ENCODE measurements at places on chromosomes 16 and 17.

DNA sequence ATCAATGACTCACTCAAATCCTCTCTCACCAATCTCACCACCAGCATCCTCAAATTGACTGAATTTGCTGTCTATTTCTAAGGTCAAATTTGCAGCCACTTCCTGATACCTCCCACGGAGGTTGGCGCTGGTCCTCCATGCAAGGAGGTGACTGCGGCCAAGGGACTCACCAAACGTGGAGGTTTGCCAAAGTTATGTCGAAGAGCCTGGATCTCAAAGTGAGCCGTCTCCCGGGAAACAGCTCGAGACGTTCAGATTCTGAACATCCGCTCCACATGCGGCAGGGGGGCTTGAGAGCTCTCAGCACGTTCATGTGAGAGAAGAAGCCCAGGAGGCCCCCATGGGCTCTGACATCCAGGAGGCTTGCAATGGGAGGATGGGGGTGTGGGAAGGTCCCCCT, 22.6 kb downstream of the LGALS3BP start:
- DNase-seq: no peak

GRCh38 chr16:15653227-15653626, 3.2 kb downstream of the NDE1 start:
- DNase-seq: no peak

DNA sequence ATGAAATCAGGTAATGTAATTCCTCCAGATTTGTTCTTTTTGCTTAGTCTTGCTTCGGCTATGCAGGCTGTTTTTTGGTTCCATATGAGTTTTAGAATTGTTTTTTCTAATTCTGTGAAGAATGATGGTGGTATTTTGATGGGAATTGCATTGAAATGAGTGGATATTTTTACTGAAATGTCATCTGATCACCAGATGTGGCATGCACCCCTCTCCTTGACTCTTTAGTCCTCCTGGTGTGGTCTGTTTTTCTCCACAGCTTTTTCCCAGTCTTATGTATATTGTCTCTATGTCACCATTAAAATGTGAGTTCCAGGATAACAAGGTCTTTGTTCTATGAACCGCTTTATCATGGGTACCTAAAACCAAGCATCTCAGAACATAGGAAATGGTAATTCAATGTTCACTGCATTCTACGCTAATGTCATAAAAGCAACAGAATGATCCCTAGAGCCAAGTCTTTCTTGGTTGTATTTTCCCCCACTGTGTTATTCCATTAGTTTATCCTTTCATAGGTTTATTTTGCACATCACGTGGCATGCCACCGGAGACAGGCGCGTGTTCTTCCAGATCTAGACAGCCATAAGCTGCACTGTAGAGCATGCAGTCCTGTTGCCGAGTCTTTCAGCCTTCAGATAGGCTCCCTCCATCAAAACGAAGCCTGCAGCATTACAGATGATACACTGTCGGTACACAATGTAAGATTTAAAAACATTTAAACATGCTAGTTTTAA, 172.5 kb downstream of the RPTOR start:
- DNase-seq: no peak

DNA sequence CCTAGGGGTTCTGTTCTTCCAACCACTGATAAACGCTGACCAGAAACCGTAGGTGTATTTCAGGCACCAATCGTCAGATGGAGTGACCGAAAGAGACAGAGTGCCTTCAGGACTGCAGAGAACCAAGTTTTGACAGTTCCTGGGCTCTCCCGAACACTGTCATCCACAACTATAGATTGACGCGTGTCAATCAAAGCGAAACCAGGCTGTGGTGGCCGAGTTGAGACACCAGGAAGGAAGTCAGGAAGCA, 11.9 kb upstream of the AURKB start:
- DNase-seq: peak; percentile 79

- no peak for DNase-seq
Measured at GRCh38 chr17:36812762-36813161, 124.5 kb upstream of the LHX1 start.

GRCh38 chr16:75402821-75403475, 30.4 kb downstream of the CFDP1 start:
- DNase-seq: no peak

DNA sequence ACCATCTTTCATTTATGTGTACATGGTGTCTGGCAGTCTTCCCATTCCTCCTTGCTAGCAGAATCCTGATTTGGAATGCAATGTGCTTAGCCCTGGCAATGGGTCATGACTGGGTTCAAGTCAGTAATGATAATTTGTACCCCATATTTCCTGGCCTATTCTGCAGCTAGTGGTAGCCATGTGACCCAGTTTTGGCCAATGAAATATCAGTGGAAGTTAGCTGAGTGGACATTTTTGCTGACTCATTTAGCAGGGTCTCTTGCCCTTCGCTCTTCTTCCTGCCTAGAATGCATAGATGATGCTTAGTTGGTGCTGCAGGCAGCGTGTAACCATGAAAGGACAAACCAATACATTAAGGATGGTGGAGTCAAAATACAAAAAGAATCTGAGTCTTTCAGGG, 78.8 kb upstream of the AKTIP start:
- DNase-seq: no peak

DNA sequence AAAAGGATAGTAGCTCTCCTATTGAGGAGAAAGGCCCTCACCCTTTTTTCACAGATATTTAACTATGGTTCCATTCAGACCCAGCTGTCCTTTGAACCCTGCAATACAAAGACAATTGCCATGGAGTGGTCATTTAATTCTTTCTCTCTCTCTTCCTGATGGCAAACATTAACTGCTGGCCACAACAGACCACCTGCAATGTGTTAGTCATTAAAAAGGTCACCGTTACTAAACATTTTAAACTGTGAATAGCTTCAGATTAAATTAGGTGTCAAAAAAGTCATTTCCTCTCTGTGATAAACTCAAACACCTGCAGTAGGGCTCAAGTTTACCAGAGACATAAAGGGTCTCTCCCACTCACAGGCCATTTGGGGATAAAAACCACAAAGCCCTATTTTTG, 697.2 kb downstream of the TOX3 start:
- no peak for DNase-seq

DNA sequence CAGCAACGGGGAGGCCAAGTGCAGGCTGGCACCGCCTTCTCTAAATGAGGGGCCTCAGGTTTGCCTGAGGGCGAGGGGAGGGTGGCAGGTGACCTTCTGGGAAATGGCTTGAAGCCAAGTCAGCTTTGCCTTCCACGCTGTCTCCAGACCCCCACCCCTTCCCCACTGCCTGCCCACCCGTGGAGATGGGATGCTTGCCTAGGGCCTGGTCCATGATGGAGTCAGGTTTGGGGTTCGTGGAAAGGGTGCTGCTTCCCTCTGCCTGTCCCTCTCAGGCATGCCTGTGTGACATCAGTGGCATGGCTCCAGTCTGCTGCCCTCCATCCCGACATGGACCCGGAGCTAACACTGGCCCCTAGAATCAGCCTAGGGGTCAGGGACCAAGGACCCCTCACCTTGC, 18.5 kb downstream of the NGFR start:
- DNase-seq: no peak

DNA sequence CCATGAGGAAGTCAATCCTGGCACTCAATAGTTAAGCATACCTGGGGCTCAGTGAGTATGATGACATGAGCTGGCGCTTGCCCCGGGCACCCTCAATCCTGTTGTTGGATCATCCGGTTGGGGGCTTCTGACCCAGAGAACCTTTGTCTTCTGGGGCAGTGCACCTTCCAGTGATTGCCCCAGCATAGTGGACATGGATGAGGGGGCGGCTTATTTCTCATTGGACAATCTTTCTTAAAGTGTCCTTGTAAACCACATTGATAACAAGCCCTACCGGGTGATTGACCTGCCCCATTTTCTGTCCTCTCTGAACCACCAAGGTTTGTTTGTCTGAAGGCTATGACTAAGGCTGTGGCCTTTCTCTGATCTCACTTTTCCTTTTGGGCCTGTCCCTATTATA, 18.2 kb downstream of the IGSF6 start:
- DNase-seq: no peak

GRCh38 chr17:77542551-77543490, 402.1 kb downstream of the SEC14L1 start:
- peak; percentile 64 for DNase-seq

DNA sequence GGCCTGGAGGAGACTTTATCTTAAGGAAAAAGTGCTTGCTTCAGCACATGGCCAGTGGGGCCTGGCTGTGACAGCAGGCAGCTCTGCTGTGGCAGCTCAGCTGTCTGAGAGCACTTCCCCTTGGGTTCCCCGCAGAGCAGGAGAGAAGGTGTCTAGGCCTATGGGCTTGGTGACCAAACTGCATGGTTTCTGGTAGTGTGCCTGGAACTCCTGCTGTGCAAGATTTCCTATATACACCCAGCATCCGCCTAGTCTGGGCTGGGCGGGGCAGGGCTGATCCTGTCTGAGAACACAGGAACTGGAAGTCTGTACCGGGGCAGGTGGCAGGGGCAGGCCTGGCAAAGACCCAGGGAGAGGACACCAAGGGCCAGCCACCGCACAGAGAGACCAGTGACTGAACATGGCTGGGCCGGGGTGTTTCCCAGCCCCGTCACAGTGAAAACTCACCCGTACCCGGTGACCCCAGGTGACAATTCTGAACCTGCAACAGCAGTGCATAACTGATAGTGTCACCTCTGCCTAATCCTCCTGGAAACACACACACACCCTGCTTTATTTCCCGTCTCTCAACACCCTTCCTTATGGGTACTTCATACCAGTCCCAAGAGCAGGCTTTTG, 39.3 kb downstream of the CHD9 start:
- DNase-seq: peak; percentile 29

Measured in activated T-cell treated with anti-CD3 and anti-CD28 coated beads, Interleukin-2, amount 50 U/mL, for 1 hour (primary cell).